ENCODE measurements at places on chromosomes 12 and 14.

DNA sequence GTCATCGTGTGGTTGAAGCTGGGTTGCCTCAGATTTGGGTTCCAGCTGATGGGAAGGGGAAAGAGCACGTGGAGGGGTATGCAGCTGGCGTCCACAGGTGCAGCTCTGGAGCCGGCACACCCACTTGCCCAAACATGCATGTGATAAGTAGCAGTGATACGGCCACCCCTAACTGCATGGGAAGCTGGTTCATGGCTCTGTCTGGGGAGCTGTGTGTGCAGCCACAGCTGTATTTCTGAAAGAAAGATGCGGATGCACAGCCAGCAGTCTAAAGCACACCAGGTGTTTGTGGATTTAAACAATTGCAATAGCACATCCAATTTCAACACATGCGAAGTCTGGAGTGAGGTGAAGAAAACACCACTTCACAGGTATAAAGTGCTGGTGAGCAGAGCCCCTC is 181.4 kb downstream of the EFCAB11 start:
- no peak for DNase-seq

DNA sequence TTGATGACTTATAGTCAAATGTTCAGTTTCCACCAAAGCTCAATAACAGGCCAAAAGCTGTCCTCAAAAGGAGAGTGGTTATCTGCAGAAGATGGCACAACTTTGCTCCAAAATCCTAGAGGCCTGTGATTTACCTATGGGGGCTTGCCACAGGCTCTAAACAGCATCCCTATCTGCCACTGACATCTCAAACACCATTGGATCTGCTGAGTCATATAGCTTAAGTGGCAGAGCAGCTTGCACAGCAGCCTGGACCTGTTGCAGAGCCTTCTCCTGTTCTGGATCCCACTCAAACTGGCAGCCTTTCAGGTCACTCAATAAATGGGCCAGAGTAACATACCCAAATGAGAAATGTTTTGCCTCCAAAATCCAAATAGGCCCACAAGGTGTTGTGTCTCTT is 60.6 kb upstream of the NAA30 start:
- no peak for DNase-seq

DNA sequence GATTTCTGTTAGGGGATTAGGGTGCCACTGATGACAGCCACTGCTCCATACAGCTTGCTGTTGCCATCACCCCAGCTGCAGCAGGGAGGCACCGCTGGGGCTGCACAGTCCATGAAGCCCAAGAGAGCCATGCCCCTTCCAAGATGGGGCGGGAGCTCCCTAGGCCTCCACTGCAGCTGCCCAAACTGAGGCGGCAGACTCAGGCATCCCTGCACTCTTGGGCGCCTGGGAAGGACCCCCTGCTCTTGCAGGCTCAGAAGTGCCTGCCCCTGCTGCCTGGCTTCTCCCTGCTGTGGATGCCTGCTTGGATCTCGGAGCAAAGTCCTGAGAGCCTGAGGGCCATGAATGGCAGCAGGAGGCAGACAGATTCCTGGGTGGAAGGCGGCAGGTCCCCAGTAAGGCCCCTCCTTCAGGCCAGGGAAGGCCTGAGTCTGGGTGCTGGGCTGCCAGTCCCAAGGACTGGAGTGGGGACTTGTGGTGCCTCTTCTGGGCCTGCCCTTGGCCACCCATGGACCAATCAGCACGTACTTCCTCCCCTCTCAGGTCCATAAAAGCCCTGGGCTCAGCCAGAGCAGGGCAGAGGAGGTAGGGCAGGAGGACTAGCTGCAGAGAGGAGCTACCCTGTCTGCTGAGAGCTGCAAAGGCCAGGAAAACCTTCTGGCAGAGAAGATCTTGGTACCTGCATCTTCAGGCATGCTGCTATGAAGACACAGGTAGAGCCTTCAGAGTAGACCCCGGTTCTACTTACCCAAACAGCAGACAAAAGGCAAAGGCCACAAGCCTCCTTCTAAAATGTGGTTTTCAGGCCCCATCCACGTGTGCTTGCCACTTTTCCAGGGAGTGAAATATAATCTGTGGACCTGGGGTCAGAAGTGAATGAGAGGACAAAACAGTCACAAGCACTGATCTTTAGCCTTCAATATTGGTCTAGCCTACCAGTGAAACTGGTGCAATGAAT is 30.0 kb upstream of the STK38L start:
- no peak for DNase-seq

DNA sequence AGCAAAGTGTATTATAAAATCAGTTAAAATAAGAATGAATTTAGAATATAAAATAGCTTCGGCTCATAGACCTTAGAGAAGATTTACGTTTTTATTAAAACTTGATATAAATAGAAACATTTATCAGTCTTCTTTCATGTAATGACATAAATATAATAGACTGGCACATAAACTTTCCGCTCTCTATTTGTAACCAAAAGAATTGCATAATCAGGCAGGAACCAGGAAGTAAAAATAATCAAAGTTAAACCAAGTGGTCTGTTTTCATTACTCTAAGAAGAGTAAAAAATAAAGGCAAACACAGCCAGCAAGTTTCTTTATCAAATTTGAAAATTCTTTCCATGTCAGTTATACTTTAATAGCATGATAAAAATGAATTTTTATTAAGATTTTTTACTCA is 46.3 kb upstream of the ATP2A2 start:
- no peak for DNase-seq

DNA sequence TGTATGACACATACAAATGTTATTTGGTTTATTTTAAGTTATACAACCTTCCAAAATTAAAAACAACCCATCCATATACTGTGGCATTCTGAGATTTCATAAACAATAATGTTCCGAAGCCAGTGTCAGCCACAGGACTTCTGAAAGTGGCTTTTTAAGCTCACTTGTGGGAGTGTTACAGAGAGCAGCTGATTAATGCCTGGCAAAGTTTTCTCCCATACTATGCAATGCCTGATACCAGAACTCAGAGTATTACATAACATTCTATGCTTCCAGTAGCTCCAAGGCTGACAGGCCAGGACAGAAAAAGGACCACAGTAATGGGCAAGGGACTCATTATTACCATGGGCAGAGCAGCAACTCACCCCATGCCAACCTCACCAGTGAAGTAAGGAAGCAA is 29.3 kb downstream of the NELL2 start:
- no peak for DNase-seq

DNA sequence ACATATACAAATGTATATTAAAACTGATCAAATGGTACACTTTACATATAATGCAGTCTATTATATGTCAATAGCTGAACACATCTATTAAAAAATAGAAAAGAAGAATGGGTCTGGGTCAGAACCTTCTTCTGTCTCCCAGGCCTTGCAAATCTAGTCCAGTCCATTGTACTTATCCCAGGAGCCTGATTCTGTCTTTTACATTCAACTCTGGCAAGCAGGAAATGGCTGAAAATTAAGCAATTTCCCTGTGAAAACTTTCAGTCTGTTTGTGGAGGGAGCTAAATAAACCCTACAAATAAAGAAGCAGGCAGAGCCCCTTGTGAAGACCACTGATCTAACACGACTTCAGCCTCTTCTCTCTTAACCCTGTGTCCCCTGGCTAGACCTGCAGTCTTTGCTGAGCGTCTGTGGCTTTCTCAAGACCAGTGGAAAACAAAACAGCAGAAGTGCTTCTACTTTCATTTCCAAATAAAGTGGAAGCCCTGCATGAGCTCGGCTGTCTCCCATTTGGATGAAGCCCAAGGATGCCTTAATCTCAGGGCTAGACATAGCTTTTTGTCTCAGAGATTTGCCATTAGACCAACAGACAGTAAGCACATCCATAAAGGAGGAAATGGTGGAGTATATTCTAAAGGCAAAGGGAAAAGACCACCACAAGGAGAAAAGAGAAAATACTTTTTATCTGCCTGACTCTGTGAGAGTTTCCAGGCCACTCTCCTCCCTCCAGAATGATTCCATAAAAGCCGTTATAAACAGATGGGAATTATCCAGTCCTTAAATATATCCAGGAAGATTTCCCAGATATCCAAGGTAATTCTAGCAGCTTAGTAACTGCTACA is 48.2 kb downstream of the CRACR2A start:
- no peak for DNase-seq

DNA sequence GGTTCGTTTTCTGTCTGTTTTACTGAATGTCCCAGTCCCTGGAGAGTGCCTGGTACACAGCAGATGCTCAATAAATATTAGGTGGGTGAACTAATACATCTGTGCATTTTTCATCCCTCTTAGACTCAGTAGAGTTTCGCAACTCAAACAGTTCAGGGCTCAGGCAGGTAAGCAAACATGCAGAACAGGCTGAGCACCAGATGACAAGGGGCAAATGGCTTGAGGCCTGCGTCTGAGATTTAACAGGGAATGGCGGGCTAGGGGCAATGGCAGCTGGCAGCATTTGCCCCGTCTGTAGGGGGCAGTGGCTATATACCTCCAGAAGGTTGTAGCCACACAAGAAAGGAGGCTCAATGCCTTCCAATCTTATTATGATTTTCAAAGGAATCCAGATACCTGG is 8.6 kb upstream of the RAN start:
- no peak for DNase-seq

DNA sequence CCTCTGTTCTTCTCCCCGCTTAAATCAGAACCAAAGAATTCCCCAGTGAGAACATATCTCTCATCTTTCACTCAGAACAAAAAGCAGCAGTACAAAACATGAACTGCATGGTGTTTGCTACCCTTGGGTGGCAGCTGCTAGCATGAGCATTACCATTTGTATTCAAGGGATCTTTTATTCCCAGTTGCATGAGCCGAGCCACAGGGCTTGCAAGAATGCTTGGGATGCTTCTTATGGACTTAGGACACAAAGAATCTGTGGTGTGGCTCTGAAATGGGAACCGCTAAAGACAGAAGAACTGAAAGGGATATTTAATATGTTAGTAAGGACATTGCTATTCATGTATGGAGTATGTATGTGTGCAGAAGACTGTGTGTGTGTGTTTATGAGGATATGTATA is 190.6 kb downstream of the TMX1 start:
- no peak for DNase-seq

DNA sequence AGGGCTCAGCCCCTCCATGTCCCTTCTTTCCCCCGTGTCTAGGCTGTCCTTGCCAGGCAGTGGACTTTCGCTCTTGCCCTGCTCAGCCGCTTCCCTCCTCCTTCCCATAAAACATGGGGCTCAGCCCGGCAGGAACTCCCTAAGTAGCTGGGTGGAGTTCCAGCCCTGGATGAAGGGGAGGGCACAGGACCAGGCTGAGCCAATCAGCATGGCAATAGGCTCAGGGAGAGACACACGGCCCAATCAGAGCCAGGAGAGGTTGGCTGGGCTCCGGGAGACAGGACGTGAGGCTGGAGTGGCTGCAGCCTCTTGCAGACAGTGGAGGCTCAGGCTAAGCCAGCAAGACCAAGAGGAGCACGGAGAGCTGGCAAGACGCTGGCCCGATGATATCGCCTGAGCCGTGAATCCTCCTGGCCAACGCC is 54.3 kb downstream of the GALNT9 start:
- peak; percentile 28 for DNase-seq

- DNase-seq: no peak
Measured at GRCh38 chr14:45868377-45868776, 615.4 kb upstream of the MIS18BP1 start.

All from fibroblast of skin of left quadriceps (primary cell).